Left ventricle myocardium superior (tissue), 1 donor: ENCODE measurements at places on chromosomes 6 and 20. TPM values are rescaled to one million over a fixed set of nuclear protein-coding genes. Genes with fewer than 3 reads are reported as not detected.

DNA sequence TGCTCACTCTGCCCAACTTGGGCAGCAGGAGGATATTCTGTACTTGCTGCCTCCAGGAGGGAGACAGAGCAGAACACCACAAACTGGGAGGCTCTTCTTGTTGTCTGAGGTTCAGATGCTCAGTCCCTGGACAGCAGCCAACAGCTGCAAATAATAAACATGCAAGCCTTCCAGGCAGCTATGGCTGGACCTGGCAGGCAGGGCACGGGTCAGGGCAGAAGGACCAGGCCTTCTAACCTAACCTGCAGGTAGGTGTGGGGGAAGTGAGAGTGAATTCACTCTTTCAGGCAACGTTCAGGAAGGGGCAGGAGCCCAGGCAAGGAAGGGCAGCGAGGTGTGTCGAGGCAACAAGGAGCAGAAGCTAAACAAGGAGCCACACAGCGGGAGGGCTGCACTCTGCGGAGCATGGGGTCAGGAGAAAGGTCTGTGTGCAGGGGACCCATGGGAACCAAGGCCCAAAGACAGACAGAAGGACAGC, 31.5 kb downstream of the NINL start:
- DNase-seq = peak; percentile 39

DNA sequence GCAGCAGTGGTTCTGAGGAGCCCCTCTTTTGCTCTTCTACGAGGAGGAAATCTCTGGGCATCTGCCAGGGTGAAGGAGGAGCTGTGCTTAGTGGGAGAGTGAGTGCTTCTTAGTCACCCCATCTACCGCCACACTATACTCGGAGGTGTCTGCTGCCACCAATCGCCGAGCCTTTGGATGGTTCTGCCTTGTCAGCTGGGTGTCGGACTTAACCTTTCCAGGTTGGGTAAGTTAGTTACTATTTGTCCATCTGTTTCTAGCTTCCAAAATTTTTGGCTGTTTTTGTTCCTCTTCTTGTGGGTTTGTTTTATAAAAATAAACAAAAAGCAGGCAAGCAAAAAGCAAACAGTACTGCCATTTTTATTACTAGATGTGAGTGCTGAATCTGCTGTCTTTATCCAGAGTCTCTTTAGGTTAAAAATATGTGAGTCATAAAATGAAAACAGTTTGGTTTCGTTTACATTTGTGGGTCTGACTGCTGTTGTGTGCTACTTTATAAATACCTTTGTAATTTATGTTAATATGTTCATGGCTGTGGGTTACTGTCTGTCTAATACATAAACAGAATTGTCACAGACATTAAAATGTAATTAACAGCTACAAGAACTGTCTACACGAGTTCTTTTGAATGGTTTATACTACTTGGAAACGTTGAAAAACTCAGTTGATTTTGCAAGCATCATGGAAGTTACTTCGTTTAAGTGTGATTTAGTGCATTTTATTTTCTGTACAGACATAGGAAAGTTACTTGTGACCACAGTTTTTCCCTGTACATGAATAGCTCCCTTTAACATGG, 89.2 kb downstream of the ARID1B start:
- no peak for DNase-seq

DNA sequence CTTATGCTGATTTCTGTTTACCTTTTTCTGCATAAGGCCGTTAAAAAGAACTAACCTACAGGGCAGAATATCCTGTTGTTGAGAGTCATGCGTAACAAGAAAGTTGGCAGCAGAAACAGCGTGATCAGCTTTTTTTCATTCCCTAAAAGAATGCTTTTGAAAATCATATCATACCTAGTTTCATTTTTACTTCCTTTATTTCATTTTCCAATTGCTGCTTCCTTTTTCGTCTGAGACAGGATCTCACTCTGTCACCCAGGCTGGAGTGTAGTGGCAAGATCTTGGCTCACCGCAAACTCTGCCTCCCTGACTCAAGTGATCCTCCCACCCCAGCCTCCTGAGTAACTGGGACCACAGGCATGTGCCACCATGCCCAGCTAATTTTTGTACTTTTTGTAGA, 4.1 kb downstream of the CALHM6 start:
- no peak for DNase-seq

DNA sequence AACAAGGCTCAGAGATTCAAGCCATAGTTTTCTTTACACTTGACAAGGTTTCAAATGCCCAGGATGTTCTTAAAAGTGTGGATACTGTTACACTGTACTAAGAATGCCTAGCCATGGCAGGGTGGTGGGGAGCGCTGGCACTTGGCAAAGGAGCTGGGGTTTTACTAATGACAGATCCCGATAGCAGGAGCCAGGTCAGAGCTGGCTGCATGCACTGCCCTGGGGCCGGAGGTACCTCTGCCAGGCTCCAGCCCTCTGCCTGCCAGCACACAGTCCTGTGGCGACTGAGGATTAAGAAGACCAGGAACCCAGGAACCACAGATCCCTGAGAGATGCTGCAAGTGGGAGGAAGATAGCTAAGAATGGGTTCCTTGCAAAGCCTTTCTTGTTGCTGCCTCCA, 260.3 kb downstream of the ALDH8A1 start:
- peak; percentile 79 for DNase-seq

GRCh38 chr6:99802396-99803031, 191.5 kb downstream of the MCHR2 start:
- no peak for DNase-seq

- peak; percentile 21 for DNase-seq
Observed at GRCh38 chr20:64108731-64109681, 1.6 kb upstream of the NPBWR2 start.

DNA sequence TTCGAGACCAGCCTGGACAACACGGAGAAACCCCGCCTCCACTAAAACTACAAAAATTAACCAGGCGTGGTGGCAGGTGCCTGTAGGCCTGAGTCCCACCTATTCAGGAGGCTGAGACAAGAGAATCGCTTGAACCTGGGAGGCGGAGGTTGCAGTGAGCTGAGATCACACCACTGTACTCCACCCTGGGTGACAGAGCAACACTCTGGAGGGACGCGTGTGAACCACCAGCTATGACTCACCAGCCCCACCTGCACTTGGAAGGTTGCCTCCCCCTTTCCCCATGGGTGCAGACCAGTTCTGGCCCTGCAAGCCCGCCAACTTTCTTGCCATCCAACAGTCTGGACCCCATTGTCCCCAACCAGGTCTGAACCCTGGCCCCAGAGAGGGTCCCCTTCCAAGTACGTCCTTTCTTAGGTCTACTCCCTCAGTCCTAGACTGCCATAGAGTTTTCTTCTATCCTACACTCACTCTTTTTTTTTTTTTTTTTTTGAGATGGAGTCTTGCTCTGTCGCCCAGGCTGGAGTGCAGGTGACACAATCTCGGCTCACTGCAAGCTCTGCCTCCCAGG, 29.2 kb downstream of the ATP9A start:
- DNase-seq = no peak

- no peak for DNase-seq
Observed at GRCh38 chr6:120873125-120873865, 461.0 kb downstream of the TBC1D32 start.

- no peak for DNase-seq
Observed at GRCh38 chr6:56992703-56993102, 37.8 kb downstream of the BEND6 start.

- no peak for DNase-seq
Observed at GRCh38 chr6:5878792-5879191, 127.9 kb downstream of the NRN1 start.

- DNase-seq = no peak
Observed at GRCh38 chr6:80579391-80580023, 473.0 kb downstream of the BCKDHB start.

DNA sequence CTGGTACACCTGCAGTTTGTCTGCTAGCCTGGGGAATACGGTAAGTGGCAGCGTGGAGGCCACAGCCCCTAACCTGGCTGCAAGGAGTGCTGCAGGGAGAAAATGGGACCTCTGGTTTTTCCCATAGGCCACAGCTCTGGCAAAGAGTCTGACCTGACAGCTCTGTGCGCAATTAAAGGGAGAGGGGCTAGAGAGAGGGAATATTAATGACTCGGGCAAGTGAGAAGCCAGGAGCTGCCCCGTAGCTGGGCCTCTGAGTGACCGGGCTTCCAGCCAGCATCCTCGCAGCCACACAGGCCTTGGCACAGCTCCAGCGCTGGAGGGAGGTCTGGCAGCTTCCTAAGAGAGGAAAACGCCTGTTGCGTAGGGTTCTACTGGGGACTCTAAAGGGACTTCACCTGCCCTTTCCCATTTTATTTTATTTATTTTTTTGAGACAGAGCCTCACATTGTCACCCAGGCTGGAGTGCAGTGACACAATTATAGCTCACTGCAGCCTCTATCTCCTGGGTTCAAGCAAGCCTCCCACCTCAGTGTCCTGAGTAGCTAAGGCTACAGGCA, 18.2 kb upstream of the OCSTAMP start:
- peak; percentile 93 for DNase-seq

DNA sequence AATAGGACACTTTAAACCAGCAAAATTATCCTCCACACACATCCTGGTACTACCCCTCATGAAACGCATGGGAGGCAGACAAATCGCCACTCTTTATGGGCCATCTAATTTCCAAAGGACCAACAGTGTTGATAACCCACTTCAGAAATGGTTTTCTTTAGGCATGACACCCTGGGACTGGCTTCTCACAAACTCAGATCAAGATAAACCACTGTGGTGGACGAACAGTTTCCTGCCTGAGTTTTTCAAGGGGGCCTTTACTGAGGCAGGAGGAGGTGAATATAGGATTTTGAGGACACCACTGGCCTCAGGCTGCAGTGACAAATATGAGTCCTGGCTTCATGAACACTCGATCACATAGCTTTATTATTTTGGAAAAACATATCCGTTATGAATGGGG, 26.0 kb downstream of the TRAM2 start:
- DNase-seq = no peak

GRCh38 chr20:44309763-44310663, 989 bp downstream of the FITM2 start:
- peak; percentile 76 for DNase-seq

GRCh38 chr6:28892525-28892924, 31.3 kb downstream of the TRIM27 start:
- no peak for DNase-seq

GRCh38 chr20:57389695-57390603, 1.2 kb upstream of the RBM38 start:
- no peak for DNase-seq

DNA sequence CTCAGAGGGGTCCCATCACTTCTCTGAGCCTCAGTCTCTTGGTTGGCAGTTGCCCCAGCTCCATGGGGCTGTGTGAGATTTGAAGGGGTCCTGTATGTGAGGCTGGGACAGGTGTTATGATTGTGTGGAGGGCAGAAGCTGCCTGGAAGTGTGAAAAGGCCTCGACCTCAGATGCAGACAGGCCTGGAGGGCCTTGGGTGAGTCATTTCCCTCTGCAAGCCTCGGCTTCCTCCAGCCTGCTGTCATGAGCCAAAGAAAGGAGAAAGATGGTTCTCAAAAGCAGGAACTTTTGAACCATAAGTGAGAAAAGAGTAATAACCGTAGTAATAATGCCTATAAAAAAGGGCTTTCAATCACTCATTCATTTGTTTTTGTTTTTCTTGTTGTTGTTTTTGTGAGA, 37.5 kb downstream of the SNAI1 start:
- no peak for DNase-seq

DNA sequence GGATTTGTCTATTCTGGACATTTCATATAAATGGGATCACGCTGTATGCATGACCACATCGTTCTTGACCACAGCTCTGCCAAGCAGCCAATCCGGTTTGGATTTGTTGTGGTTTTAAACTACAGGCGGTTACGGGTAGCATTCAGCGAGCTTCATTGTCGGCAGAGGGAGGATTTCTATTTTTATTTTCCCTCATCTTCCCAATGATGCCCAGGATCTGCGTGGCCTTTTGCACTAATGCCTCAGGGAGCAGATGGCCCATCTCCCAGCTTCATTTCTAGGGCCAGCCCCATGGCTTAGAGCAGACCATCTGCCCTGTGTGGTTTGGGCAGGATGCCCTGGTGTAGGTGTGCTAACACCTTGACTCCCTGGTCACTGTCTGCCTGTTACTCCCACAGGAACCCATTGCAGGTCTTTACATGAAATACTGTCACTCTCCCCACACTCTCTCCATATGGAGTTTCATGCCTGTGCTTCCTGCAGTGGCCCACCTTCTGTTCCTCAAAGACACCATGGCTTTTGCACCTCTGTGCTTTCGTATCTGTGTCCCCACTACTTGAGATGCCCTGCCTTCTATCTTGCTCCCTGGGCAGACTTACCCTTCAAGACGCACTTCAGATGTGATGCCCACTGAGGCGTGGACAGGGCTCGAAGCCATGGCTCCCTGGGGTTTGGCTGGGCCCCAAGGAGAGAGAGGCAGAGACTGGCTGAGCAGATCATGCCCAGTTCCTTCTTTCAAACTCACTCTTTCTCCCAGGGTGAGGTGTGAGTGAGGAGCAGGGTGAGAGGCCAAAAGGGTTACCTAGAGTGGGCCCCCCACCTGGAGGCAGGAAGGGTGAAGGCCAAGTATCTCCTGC, 26.0 kb downstream of the SDCBP2 start:
- DNase-seq = no peak

DNA sequence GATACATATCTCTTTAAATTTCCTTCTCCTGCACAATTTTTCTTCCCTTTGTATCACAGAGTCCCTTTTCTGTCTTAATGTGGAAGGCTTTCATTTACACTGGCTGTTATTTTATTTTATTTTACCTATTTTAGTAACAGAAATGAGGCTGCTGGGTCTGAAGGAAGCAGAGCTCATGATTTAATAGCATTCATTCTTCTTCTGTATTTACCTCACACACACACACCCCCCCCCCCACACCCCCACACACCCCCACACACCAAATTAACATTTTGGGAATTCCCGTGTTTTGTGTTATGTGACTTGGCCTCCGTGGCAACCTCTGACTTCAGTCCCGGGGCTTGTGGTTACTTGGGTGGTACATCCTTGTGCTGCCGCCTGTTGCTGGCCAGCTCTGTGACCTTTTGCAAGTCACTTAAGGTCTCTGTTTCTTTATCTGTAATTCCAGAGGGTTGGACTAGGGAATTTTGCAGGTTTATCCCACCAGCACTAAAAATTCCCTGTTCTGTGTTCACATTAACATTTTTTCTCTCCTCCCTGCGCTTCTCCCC, 108.8 kb downstream of the TIAM2 start:
- no peak for DNase-seq

- no peak for DNase-seq
Observed at GRCh38 chr6:41022294-41022693, 16.7 kb downstream of the UNC5CL start.

Gene TMEM74B
- total RNA-seq = 4.1 TPM

Gene CYP24A1
- not detected for total RNA-seq

Gene ENPP5
- 3.2 TPM for total RNA-seq

Gene MUCL3
- not detected for total RNA-seq

Gene ADTRP
- not detected for total RNA-seq
